ENCODE measurements at places on chromosomes 12 and 14. TPM values are rescaled to one million over a fixed set of nuclear protein-coding genes. Genes with fewer than 3 reads are reported as not detected.

Gene PMCH
- total RNA-seq = 0.59 TPM

Gene RAB5B
- total RNA-seq = 44.8 TPM

Gene TSPAN19
- total RNA-seq = not detected

Gene ASPG
- not detected for total RNA-seq

Gene KRT2
- total RNA-seq = not detected

Gene C12orf50
- not detected for total RNA-seq

Gene SMARCD1
- total RNA-seq = 56.3 TPM

Gene MYO1A
- total RNA-seq = 0.97 TPM

Gene CFAP54
- total RNA-seq = 0.31 TPM

Gene FGF23
- total RNA-seq = not detected

Gene CLEC7A
- not detected for total RNA-seq

Gene LALBA
- total RNA-seq = not detected

Data from activated CD4-positive, alpha-beta memory T cell treated with anti-CD3 and anti-CD28 coated beads for 36 hours (primary cell).